DMS53 (cell line): ENCODE measurements at places on chromosomes 3 and 15.
A peak's percentile ranks its signal among the peaks of the same experiment; 100 is the strongest.

DNA sequence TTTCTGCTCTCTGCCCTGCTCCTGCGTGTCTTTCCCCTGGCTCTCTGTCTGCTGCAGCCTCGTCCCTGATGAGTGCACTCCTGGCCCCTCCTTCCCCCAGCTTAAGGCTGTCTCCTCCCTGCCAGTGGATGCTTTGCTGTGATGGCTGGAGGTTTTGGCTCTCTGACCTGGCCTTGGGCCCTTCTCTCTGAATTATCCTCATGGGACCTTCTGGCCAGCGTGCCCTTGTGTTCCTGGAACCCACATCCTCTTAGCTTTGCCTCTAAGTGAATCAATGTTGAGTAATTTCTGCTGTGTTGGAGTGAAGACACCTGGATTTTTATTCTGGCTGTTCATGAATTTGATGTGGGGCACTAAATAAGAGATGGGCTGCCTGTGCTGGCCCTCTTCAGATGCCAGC lies 9.8 kb upstream of the TNFAIP8L3 start:
- DNase-seq, result no peak

GRCh38 chr3:135641761-135642160 lies 323.8 kb upstream of the PPP2R3A start:
- DNase-seq, result no peak

DNA sequence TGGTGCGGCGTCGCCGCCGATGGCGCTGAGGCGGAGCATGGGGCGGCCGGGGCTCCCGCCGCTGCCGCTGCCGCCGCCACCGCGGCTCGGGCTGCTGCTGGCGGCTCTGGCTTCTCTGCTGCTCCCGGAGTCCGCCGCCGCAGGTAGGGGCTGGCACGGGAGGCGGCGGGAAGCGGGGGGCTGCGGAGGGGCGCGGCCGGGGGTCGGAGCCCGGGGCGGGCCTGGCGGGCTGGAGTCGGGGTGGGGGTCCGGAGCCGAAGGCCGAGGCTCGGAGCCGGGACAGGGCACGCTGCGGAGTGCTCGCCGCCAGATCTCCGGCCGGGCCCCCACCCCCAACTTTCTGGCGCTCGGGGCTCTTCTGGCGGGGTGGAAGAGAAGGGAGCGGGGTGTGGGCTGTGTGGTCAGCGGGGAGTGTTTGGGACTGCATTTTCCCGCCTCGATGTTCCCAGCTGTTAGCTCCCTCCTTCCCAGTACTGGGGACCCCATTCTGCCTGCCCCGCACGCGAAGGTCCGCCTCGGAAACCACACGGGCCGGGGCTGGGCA lies 299 bp downstream of the TYRO3 start:
- DNase-seq, result no peak

- no peak for DNase-seq
Measured at GRCh38 chr3:152039887-152040286, 166.4 kb downstream of the SUCNR1 start.

- no peak for DNase-seq
Measured at GRCh38 chr3:38107911-38108648, 28.8 kb downstream of the ACAA1 start.

GRCh38 chr3:111212511-111212910 lies 140.9 kb downstream of the NECTIN3 start:
- DNase-seq, result no peak

DNA sequence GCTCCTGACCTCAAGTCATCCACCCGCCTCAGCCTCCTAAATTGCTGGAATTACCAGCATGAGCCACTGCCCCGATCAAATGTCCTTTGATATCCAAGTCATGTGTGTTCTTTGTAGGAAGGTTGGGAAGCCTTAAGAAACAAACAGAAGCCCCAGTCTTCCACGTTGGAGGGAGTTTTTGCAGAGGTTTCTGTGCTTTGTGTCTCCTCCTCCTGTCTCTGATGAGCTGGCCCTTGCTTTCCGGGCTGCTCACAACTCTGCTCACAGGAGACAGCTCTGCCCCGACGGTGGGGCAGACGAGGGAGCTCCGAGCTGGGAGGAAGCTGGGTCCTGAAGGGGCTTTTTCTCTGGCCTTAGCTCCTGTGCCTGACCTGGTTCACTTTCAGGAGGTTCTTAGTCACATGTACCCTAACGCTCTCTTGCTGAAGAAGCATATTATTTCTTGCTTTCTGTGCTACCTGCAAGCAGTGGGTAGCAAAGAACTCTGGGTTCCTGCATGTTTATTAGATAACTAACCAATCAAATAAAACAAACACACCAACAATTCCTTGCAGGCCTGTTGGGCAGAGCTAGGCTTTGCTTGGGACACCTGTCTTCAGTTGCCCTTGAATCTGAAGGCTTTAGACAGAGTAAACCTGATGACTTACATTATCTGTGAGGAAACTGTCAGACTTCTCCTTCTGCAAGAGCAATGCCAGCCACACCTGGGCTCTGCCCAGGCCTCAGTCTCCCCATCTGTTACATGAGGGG lies 52.6 kb upstream of the SMAD6 start:
- no peak for DNase-seq

DNA sequence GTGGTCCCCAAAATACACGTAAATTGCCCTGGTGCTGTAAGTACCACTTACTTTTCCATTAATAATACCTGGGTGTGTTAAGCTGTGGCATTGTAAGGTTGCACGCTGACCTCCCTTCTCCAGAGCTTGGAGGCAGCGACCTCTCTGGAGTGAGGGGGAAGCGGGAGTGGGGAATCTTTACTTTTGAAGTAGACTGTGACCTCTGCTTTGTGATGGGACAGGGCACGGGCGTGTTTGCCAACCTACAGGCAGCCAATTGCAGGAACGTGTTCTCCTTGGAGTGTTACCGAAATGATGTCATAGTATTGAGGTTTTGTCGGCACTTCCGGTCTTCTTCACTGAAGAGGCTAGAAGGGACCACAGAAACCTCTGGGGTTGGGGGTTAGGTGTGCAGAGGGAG lies 227.3 kb upstream of the C2CD4B start:
- DNase-seq, result peak; percentile 32

- no peak for DNase-seq
Measured at GRCh38 chr15:70882361-70882760, 9.9 kb downstream of the THAP10 start.

- DNase-seq, result no peak
Measured at GRCh38 chr3:15271785-15272381, 60.5 kb downstream of the SH3BP5 start.

DNA sequence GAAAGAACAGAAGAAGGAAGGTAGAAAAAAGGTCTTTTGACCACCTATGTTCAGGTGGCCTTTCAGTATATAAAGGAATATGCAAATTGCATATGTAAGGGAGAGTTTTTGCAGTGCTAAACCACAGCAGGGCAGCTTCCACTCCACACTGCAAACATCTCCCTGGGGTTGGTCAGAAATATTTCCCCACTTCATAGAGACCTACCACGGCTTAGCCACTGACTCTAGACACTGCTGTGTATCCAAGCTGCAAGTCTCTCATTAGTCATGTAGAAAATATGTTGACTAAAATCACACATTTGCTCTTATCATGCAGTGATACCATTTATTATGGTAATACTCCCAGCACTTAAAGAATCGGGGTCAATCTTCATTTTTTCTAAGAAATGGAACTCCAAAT lies 214.9 kb upstream of the NR2F2 start:
- DNase-seq, result no peak

DNA sequence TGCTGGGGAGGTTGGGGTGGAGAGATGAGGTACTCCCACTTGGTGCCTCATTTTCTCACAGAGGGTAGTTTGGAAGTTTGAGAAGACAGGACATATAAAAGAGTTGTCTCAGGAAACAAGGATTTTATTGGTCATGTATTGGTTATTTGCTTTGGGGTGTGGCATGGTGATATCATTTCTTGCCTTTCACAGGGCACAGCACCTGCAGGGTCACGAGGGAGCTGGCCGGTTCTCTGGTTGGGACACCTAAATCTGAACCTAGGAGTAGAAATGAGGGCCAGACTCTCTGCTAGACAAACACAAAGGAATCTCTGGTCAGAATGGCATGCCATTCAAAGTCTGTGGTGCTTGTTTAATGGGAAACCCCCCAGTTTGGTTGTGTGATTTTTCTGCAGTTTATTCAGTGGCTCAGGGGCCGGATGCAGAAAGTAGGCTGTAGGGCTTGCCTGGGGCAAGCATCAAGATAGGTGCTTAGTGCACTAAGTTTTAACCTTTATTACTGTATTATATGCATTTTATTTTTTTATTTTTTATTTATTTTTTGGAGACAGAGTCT lies 237.7 kb upstream of the EIF1B start:
- no peak for DNase-seq

DNA sequence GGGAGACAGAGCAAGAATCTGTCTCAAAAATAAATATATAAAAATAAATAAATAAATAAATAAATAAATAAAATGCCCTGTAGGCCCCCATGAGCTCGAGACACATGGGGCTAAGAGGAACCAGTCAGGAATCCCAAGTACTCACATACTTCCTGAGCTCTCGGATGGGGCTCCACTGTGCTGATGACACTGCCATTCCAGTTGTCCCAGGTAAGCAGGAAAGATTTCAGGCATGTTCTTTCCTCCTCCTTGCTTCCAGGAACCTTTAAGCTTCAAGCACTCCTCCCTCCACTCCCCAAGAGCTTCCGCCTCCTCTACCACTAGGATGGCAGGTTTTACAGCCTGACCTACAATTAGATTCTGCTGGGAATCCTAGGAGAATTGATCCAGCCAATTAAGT lies 113.4 kb downstream of the SLC49A4 start:
- no peak for DNase-seq

- no peak for DNase-seq
Measured at GRCh38 chr3:31848163-31848818, 132.8 kb downstream of the OSBPL10 start.

GRCh38 chr3:152026033-152026556 lies 152.7 kb downstream of the SUCNR1 start:
- peak; percentile 90 for DNase-seq

- DNase-seq, result no peak
Measured at GRCh38 chr3:153601374-153601853, 439.4 kb downstream of the RAP2B start.

- no peak for DNase-seq
Measured at GRCh38 chr3:172694573-172695246, 16.2 kb downstream of the NCEH1 start.

- no peak for DNase-seq
Measured at GRCh38 chr15:34049112-34049511, 10.1 kb upstream of the AVEN start.

DNA sequence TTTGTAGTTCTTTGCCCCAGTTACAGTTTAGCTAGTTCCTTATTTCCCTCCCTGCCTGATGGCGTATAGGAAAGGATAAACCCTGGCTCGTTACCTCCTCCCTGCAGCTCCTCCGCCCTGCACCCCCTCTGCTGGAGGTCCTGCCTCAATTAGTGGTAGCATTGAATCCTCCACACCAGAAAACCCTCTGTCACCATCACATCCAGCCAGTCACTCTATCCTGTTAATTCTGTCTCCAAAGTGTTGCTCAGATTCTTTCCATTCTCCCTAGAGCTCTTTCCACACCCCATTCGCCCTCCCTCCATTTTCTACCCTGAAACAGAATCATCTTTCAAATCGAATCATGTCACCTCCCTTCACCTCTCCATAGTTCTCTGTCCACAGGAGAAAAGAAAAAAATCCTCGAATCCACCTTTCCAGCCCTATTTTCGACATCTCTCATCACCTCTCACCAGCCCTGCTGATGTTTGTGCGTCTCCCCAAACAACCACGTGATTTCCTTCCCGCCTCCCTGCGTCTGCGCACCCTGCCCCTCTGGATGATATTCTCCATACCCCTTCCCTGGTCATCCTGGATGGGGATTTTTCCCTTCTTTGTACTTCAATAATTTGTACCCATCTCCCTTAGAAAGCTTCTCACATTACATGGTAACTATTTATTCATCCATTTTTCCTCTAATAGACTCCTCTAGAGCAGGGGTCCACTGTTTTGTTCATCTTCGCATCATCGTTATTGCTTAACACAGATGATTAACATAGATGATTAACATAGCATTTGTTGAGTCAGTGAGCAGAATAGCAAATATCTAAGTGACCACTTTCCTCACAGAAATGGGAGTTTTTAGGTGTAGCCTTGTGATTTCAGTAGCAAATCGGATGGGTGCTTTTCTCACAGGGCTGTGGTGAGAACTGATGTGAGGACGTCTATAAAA lies 37.1 kb downstream of the MAP3K13 start:
- DNase-seq, result no peak

- no peak for DNase-seq
Measured at GRCh38 chr15:81502439-81502838, 128.4 kb upstream of the TMC3 start.

DNA sequence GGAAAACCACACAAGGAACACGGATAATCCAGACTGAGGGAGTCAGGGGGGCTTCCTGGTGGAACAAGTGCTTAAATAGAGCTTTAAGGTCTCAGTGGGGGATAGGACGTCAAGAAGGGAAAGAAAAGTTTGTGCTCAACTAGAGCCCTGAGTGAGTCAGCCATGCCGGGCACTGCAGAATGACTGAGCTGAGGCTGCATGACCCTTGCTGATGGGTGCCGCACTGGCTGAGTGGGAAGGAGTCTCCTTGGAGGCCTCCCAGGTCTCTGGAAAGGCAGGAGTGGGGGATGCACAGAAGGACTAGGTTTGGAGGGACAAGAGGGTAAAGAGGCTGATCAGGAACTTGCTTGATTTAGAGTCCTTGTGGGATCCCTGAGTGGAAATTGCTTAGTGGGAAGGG lies 150.3 kb downstream of the RPLP1 start:
- no peak for DNase-seq

- DNase-seq, result peak; percentile 49
Measured at GRCh38 chr3:18812316-18812715, 336.0 kb upstream of the KCNH8 start.

DNA sequence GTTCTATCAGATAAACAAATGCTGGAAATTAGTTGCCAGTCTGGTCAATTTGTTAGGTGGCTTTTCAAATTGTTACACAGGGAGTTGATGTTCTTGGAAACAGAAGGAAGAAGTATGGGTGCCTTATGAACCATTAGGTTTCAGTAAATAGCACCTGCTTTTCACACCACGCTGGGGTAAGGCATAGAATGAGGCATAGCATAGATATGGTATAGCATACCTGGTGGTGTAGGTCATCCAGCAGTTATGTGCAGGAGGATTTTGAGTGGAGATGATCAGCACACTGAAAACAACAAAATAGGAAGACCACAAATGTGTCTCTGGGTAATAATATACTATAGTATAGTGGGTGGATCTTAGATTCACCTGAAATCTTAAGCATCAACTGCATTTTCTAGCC lies 121.4 kb downstream of the GMPS start:
- DNase-seq, result no peak

GRCh38 chr3:127714125-127714571 lies 41.4 kb downstream of the ABTB1 start:
- DNase-seq, result peak; percentile 8

GRCh38 chr15:49610157-49610918 lies 10.3 kb downstream of the FAM227B start:
- no peak for DNase-seq

DNA sequence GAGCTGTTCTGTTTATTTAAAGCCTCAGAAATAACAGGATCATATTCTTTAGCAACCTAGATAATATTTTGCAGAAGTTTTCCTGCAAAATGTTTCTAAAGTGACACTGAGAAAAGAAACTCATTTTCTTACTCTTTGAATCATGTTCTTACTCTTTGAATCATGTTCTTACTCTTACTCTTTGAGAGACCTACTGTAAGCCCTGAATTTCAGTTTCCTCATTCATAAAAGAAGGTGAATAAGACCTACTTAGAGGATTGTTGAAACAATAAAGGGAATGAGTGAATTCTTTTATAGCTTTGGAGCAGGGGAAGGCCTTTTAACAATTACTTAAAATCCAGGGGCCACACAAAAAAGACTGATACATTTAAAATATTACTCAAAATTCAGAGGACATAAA lies 221.7 kb upstream of the CMC1 start:
- no peak for DNase-seq

- DNase-seq, result no peak
Measured at GRCh38 chr3:134876836-134877235, 81.8 kb downstream of the EPHB1 start.
